ENCODE measurements at places on chromosomes 7 and 10.

- DNase-seq, result no peak
Measured at GRCh38 chr10:114653926-114654325, 4.1 kb downstream of the ABLIM1 start.

- no peak for DNase-seq
Measured at GRCh38 chr7:134028853-134029252, 98.3 kb upstream of the LRGUK start.

- DNase-seq, result peak; percentile 59
Measured at GRCh38 chr7:27922907-27923641, 183.1 kb downstream of the TAX1BP1 start.

DNA sequence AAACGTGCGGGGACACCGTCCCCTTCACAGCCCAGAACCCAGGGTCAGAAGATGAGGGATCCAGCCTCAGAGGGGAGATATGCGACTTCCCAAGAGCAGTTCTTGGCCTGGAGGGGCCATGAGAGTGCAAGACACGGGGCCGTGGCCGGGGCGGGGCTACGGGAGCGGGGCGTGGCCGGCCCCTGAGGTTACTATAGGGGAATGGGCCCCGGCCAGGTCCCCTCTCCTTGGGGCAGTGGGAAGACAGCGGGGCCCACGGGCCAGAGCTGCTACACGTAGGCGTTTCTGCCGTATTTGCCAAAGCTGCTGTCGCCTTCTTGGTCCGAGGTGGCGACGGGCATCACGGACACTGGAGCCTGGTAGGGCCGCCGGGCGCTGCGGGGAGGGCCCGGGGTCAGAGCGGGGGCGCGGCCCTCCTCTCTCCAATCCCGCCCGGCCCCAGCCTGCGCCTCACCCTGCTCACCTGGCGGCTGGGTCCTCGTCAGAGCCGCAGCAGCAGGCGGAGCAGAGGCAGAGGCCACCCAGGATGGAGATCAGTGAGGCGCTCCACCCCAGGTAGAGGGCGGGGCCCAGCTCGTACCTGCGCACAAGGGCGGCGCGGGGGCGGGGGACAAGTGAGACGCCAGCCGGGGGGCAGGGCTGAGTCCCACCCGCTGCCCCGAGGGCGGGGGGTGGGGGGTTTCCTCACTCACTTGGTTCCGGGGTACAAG is 5.3 kb downstream of the CLDN15 start:
- no peak for DNase-seq

DNA sequence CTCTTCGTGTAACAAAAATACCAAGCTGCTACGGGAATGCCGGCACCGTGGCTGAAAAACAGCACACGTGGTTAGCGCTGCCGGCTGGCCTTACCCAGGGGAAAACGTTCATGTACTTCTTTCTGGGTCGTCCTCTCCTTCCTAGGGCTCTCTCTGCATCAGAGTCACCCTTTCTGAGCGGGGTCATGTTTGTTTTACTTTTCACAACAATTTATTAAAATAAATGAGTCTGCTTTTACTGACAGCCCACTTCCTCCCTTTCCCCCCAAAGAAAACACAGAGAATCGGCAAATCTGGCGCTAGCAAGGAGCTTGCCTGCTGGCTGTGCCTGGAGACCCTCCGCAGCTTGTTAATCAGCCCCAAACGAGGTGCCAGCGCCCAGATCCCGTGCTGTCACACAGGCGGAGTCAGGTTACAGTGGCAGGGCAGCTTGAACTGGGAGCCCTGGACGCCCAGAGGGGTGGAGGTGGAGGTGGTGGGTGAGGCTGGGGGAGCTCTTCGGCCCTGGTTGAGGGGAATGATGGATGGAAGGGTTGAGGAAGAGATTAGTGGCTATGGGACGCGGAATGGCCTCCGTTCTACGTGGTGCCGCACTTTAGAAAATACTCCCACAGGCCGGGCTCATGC is 162.2 kb upstream of the TNS3 start:
- no peak for DNase-seq

DNA sequence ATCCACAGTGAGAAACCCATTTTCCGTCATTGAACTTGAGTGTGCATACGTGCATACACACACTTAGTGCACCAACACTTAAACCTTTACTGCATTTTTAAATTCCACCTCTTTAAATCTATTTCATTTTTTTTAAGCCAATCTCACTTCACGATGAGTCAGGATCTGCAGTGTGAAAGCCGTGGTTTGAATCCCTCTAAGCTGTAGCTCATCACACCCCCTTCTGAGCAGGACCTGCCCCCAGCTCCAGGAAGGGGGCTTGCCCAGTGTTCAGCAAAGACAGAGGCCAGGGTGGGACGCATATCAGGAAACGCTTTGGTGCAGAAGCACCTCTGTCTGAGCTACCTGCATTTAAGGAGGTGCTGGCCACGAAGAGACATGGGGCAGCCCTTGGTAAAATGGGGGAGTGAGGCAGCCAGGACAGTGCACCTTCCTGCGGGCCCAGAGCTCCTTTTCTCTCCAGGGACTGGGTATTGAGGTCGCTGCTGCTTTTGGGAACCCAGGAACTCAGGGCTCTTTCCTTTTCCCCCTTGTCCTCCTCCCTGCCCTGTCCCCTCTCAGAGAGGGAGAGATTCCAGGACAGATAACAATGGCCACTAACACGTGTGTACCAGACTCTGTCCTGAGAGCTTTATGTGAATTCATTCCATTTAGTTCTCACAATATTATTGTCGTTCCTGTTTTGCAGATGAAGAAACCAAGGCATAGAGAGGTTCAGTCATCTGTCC is 21.7 kb downstream of the ZNF316 start:
- no peak for DNase-seq

GRCh38 chr7:143811-144453 is 48.4 kb upstream of the FAM20C start:
- DNase-seq, result no peak

- DNase-seq, result no peak
Measured at GRCh38 chr7:37986908-37987330, 66.5 kb downstream of the EPDR1 start.

DNA sequence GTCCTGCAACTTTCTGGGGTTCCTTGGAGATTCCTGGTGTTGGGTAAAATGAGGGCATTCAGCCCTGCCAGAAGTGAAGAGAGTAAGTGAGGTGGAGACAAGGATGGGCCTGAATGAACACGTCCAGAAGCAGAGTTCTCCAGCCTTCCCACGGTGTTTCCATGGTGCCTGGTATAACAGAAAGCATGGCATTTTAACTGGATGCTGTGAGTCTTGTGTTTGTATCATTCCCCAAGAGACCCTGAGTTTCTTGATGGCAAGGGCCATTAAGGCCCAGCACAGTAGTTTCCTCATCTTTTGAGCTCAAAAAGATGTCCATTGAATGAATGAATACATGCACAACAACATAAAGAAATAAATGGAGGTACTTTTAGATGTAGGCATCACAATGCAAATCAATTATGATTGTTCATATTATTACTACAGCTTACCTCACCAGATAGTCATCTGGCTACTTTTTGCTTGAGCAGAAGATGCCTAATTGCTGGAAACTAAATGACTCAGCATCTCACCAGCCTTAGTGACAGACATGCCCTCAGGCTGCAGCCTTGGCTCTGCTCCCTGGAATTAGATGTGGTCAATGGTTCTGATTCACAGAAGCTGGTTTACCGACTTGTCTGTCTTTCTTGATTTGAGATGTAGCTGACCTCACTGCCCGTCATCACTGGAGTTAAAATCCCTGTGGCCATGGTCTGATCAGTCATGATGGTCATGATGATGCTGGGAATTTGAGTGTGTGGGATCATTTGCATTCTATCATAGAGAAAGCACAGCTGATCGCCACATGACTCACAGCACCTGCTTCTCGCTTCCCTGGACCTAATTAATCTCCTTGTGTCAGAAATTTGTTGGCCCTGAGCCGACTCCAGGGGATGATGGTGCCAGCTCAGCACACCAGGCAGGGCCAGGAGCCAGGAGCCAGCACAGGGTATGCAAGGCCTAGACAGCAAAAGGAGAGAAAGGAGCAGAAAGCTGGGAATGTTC is 83.9 kb downstream of the CXCL12 start:
- peak; percentile 75 for DNase-seq

GRCh38 chr7:90461219-90461618 is 8.2 kb upstream of the PTTG1IP2 start:
- DNase-seq, result peak; percentile 27

- no peak for DNase-seq
Measured at GRCh38 chr10:124001391-124002148, 91.8 kb downstream of the CHST15 start.

- DNase-seq, result no peak
Measured at GRCh38 chr7:14850039-14850438, 52.5 kb downstream of the DGKB start.

DNA sequence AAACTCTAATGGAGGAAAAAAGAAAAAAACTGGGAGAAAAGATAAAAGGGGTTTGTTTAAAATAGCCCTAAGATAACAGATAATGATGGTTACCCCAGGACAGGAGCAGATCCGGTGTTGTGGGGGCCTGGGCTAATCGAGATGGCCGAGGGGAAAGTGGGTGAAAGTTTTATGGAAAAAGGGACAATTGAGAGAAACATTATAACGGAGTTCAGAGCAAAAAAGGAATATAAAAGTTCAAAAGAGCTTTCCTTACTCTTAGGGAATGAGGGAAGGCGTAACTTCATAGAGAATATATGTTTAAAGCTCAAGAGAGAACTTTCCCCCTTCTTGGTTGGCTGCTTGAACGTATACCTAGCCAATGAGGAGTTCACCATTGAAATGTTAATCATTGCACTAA is 131.4 kb downstream of the BAMBI start:
- DNase-seq, result no peak

DNA sequence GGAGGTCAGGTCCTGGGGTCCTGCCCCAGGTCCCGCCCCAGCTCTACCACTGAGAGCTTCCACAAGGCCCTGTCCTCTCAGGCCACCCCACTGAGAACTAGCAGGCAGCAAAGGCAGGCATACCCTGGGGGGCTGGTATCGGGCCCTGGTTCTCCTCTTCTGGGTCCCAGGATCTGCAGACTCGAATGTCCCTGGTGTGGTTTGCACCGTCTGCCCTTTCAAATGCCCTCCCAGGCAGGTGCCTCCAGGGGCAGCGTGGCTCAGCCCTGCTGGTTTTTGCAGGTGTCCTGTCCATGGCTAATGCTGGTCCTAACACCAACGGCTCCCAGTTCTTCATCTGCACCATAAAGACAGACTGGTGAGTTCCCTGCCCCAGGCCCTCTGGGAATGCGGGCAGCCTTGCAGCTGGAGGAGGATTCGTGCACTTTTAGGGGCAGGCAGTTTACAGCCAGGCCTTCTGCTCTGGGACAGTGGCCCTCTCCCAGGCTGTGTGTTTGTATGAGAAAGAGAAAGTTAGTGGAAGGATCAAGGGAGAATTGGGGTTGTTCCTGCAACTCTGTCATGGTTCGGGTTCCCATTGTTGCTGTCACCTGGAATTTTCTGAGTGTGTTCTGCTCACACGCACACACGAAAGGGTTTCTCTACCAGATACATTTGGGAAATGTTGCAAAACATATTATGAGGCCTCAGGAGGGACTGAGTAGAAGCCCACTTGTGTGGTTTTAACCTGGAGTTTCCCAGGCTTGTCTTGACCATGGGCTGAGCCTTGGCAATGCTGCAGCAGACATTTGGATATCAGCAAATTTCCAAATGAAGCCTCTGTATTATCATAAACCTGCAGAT is 5.0 kb downstream of the PPIF start:
- no peak for DNase-seq

DNA sequence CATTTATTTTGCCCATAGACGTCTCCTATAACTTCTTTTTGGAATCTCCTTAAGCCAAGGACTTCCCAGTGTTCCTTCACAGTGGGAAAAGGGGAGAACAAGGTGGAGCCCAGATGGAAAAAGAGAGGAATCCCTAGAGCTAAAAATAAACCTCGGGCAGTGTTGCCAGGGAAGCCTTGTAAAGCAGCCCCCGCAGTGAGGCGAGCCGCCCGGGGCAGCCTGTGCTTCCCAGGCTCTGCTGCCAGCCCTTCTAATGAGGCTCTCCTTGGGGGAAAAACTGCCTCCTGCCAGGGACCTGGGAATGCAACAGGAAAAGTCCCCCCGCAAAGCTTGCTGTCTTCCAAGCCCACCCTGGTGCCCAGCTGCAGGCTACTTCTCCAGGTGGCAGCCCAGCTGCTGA is 71.7 kb downstream of the SH3PXD2A start:
- no peak for DNase-seq

DNA sequence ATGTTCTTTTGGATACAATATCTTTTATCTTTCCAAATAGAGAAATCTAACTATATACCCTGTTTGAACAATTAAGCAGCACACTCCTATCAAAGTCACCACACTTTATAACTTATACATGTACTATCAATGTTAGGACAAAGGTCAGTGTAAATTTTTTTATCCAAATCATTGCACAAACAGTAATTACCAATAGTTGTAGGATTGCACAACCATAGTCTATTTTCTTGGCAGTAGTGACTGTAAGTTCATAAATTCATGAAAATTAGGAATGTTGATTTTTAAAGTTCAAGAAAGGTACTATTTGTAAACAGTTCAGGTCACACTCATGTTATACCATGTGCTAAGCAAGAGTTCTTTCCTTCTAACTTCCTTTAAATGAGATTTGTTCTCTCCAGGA is 9.3 kb downstream of the WNT2 start:
- DNase-seq, result no peak

GRCh38 chr7:93890041-93890463 is 501 bp downstream of the TFPI2 start:
- DNase-seq, result peak; percentile 79

DNA sequence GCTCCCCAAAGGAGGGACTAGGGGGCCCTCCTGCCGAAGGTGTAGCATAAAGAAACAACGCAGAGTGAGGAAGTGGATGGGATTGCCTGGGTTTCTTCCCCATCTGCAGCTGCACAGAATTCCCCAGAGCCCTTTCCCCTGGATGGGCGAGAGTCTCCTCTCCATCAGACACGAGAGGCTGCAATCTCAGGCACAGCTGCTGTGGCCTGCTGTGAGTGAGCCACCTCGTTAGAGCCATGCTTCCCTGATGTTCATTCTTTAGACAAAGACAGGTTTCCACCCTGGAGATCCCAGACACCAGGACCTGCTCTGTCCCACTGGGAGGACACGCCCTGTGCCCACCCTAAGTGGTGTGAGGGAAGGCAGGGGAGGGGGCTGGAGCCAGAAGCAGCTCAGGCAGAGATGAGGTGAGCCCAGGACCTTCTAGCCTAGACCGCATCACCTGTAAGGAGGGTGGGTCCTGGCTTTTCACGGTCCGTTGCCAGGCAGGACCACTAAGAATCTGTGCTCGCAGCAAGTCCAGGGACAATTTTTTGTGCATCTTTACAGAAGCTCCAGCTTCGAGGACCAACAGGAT is 268.6 kb upstream of the TCERG1L start:
- no peak for DNase-seq
